Memory B cell (primary cell): ENCODE measurements at places on chromosomes 3 and 15.

GRCh38 chr15:62118520-62119226, 46.4 kb downstream of the C2CD4B start:
- DNase-seq: no peak

DNA sequence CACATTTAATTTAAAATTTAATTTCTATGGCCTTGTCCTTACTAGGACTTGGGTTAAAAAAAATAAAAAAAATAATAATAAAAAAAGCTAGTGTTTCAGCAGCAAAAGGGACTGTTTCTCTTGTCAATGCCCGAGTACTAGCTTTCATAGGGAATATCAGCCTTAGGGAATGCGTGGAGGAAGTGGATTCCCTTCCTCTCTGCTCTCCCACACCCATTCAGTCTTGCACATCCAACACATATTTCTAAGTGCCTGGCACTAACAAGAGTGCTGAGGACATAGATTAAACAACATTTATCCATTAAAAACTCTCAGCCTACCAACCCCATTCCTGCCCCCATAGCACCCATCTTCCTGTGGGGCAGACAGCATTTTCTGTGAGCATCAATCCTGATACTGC, 6.2 kb downstream of the ZNF385D start:
- no peak for DNase-seq

GRCh38 chr3:65846936-65847335, 191.8 kb downstream of the MAGI1 start:
- no peak for DNase-seq

DNA sequence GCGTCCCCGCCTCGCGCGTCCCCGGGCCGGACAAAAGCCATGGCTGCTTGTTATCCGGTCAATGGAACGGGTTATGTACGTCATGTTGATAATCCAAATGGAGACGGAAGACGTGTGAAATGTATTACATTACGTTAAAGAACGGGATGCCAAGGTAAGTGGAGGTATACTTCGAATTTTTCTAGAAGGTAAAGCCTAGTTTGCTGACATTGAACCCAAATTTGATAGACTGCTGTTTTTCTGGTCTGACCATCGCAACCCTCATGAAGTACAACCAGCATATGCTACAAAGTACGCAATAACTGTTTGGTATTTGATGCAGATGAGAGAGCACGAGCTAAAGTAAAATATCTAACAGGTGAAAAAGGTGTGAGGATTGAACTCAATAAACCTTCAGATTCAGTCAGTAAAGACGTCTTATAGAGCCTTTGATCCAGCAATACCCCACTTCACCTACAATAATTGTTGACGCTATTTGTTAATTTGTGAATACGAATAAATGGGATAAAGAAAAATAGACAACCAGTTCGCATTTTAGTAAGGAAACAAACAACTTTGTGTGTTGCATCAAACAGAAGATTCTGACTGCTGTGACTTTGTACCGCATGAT, 19.8 kb downstream of the WDR73 start:
- no peak for DNase-seq

DNA sequence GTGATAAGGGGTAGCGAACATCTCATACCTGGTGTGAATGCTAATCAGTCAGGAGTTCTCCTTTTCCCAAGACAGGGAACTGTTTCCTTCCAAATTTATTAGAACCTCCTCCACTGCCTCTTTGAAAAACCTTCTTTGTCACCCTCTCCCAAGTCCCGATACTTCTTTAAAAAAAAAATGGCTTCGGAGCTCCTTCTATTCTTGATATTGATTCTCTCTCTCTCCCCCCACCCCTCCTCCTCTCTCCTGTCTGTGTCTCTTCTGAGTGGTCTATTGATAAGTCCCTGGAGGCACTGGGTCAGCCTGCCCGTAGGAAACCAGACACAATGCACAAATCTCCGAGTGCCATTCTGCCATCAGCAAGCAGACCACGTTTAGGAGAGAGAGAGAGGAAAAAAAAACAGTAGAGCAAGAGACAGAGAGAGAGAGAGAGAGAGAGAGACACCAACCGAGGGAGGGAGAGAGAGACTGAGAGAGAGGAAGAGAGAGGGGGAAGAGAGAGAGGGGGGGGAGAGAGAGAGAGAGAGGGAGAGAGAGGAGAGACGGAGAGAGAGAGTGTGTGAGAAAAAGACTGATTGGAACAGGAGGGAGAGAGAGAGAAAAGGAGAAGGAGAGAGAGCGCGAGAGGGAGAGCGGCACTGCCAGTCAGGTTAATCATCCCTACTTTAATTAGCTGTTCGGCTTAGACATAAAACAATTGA, 160.9 kb downstream of the TIGIT start:
- DNase-seq: peak; percentile 44

- no peak for DNase-seq
Measured at GRCh38 chr3:165440380-165440779, 244.2 kb upstream of the SLITRK3 start.

- no peak for DNase-seq
Measured at GRCh38 chr15:70202756-70203155, 105.0 kb upstream of the TLE3 start.

DNA sequence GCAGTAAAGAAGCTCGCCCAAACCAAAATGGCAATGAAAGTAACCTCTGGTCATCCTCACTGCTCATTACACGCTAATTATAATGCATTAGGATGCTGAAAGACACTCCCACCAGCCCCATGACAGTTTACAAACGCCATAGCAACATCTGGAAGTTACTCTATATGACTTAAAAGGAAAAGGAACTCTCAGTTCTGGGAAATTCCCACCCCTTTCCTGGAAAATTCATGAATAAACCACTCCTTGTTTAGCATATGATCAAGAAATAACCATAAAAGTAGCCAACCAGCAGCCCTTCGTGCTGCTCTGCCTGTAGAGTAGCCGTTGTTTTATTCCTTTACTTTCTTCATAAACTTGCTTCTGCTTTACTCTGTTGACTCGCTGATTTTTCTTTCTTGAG, 164.6 kb downstream of the SMAD6 start:
- DNase-seq: no peak

GRCh38 chr15:101449471-101450402, 39.8 kb downstream of the PCSK6 start:
- no peak for DNase-seq

- no peak for DNase-seq
Measured at GRCh38 chr3:169026543-169027182, 636.8 kb downstream of the MECOM start.

DNA sequence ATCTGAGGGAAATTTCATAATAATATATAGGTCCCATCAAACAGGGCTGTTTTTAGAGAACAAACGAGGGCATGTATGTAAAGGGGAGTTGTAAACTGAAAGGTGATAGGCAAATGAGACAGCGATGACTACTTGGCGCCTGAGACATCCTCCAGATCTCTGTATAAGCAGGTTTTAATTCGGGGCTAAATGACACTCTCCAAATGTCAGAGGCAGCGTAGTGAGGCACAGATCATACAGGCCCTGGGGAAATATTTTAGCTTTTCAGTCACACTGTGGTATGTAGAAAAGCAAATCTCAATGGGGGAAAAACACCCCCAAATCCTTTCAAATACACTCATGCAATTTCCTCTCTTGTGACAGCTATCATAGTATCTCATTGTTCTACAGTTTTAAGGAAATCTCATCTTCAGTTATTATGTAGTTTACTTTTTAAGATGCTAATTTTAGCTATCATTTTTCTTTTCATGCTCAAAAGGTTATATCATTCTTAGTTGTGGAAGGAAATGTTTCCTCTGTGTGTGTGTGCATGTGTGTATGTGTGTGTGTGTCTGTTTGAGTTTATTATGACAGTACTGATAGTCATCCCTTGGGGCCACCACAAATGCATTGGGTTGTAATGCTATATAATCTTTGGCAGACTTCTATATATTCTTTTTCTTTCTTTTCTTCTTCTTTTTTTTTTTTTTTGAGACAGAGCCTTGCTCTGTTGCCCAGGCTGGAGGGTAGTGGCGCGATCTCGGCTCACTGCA, 1.1 kb downstream of the TPRG1 start:
- DNase-seq: no peak

DNA sequence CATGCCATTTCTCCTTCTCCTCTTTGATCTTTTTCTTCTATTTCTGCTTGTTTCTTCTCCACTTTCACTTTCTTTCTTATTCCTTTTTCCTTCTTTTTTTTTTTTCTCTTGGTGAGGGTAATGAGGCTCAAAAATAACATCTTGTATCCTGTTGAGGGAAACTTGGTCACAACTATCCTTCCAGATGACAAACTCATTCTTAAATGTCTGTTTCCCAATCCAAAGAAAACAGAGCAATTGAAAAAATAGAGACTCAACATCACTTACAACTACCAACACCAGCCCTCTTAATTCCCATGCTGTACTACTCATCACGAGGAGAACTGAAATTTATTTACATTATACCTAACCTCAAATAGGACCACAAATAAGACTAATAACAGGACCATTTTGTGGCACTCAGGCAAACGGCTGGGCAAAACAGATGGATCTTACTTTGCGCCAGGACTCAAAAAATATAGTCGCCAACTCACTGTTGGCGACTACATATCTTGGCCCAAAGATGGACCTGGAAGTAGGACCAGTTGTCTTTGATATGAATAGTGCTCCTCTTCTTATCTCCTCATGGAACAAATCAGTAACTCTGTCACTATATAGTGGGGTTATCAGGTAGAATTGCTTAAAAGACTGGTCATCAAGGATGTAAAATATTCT, 343.9 kb downstream of the ZBTB20 start:
- DNase-seq: no peak

- no peak for DNase-seq
Measured at GRCh38 chr15:39009740-39010139, 445.1 kb upstream of the RASGRP1 start.

- no peak for DNase-seq
Measured at GRCh38 chr15:82767163-82767829, 38.6 kb downstream of the FSD2 start.

DNA sequence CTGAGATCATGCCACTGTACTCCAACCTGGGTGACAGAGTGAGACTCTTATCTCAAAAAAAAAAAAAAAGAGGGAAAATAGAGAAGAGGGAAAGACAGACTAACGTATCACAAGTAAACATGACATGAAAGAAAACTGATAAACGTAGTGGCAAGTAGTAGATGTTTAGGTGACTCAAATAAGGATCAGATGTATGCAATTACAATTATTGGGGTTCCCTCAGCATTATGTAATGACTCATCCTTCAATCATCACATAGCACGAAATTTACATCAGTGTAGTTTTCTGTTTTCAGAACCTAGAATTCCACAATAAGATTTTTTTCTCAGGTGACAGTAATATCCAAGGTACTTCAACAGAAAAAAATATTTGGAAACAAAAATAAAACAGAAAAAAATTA, 46.6 kb downstream of the DPP8 start:
- DNase-seq: no peak

DNA sequence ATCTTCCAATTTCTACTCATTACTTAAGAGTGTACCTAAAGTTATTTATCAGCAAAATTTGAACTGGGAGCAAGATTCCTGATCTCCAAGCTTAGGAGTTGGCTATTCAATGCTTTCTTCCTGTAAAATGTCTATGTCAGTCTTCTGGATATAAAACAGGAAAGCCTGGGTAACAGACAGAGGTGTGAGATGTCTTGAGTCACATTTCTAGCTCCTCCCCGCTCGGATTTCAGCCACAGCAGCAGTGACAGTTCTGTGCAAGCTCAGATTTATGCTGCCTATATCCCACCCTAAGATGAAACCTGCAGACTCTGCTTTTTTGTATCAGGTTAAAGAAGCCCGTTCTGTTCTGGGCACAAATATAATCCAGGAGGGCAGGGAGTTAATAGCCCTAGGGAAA, 2.1 kb upstream of the ARMC8 start:
- no peak for DNase-seq

GRCh38 chr3:44045476-44046275, 196.0 kb upstream of the TOPAZ1 start:
- DNase-seq: peak; percentile 75

- DNase-seq: no peak
Measured at GRCh38 chr3:87088993-87089841, 98.3 kb upstream of the VGLL3 start.

GRCh38 chr3:130755666-130756065, 9.0 kb upstream of the PIK3R4 start:
- DNase-seq: no peak

- no peak for DNase-seq
Measured at GRCh38 chr3:179464323-179465092, 13.2 kb upstream of the GNB4 start.

- DNase-seq: no peak
Measured at GRCh38 chr15:58947179-58947578, 13.7 kb upstream of the SLTM start.

- DNase-seq: no peak
Measured at GRCh38 chr3:120181632-120182031, 87.4 kb upstream of the GSK3B start.

DNA sequence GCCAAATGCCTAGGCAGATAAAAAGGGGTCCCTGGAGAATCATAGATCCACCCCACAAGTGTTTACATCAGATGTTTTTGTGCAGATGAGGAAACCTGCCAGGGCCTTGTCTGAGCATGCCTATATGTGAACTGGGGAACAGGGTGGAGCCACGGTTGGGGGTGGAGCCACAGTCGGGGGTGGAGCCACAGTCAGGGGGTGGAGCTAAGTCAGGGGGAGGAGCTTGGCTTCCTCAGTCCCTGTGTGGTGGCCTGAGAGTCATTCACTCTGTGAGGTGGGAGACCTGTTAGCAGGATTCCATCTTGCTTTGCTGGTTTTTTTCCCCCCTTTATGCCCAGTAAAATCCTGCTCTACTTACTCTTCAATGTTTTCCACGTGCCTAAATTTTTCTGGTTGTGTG, 57.8 kb upstream of the TGFBR2 start:
- peak; percentile 24 for DNase-seq

- no peak for DNase-seq
Measured at GRCh38 chr15:52360229-52361203, 64.9 kb upstream of the MYO5C start.

DNA sequence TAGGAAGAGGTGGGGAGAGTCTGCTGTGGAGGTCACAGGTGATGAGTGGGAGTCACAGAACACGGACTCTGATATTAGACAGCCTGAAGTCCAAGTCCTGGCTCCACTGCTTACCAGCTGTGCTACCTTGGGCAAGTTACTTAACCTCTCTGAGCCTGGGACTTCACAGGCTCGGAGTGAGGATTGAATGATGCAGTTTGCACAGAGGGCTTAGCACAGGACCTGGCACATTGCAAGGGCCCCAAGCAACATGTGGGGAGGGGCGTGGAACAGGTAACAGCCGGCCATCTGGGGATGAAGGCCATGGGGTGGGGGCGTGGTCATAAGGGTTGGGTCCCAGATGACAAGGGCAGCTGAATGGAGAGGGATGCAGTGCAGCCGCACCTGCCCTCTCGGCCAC, 4.3 kb upstream of the ITIH3 start:
- DNase-seq: no peak

GRCh38 chr15:80641384-80641783, 53.7 kb upstream of the ABHD17C start:
- DNase-seq: no peak

DNA sequence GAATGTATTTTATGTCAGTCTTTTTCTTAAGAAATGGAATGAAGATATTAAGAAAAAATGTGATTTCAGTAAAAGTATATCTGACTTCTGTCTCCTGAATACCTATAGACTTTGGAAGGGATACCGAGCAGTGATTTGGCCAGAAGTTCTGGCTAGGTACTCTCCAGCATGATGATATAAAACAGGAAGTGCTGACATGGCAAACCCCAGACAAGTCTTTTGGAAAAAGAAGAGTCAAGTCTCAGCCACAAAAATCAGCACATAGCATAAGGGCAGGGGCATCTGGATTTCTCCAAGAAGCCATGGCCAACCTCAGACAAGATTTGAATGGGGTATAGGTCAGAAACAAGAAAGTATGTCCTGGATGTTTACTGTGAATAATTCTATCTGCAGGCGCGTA, 643.3 kb upstream of the ARRDC4 start:
- DNase-seq: no peak
